ENCODE measurements at places on chromosomes 1 and 21.

GRCh38 chr1:204146965-204147364, 4.9 kb downstream of the ETNK2 start:
- no peaks in the 10 kb centered on the region for H3K36me3 ChIP-seq
- peaks cover 33% of the 10 kb centered on the region for H3K27me3 ChIP-seq

DNA sequence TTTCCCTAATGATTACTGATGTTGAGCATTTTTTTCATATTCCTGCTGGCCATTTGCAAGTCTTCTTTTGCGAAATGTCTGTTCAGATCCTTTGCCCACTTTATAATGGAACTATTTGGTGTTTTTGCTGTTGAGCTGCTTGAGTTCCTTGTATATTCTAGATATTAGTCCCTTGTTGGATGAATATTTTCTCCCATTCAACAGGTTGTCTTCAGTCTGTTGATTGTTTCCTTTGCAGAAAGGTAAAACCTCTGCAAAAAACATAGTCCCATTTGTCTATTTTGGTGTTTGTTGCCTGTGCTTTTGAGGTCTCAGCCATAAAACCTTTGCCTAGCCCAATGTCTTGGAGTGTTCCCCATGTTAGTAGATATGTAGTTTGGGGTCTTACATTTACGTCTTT, 78.0 kb upstream of the GUCA2B start:
- DNase-seq, result no peak
- H3K27me3 ChIP-seq, result peaks cover 34% of the 10 kb centered on the region
- H3K36me3 ChIP-seq, result no peaks in the 10 kb centered on the region
- no peak overlapping the region for H3K27ac ChIP-seq
- no peaks in the 10 kb centered on the region for H3K4me1 ChIP-seq
- H3K4me3 ChIP-seq, result no peak overlapping the region

GRCh38 chr1:57172040-57172439, 206.2 kb upstream of the C8B start:
- H3K4me3 ChIP-seq, result no peak overlapping the region
- H3K36me3 ChIP-seq, result no peaks in the 10 kb centered on the region
- no peaks in the 10 kb centered on the region for H3K4me1 ChIP-seq
- H3K27ac ChIP-seq, result no peak overlapping the region
- DNase-seq, result no peak

DNA sequence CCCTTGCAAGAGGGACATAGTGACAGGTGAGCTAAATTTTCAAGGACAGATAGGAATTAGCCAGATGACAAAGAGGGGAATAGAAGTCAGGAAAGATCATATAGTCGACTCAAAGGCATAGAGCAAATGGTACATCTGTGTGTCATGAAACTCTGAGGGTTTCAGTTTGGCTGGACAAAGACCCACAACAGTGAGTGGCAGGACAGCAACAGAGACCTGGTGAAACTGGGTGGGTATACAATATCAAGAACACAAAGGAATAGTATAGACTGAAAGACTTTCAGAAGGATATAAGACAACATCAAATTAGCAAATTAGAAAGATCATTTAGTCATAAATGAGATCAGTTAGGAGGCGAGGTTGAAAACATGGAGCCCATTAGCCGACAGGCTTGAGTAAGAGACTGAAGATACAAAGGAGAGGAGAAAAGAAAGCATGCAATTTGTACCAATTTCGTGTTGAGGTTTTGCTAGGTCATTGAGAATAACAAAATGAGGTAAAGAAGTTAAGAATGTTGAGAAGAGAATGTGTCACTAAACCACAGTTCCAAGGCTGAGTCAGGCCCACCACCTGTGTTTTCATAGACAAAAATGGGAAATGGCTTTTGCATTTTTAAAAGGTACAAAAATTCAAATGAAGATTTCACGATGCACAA, 213.8 kb downstream of the HHIPL2 start:
- no peaks in the 10 kb centered on the region for H3K4me1 ChIP-seq
- H3K4me3 ChIP-seq, result no peak overlapping the region
- no peak overlapping the region for H3K27ac ChIP-seq
- DNase-seq, result no peak
- no peaks in the 10 kb centered on the region for H3K36me3 ChIP-seq

DNA sequence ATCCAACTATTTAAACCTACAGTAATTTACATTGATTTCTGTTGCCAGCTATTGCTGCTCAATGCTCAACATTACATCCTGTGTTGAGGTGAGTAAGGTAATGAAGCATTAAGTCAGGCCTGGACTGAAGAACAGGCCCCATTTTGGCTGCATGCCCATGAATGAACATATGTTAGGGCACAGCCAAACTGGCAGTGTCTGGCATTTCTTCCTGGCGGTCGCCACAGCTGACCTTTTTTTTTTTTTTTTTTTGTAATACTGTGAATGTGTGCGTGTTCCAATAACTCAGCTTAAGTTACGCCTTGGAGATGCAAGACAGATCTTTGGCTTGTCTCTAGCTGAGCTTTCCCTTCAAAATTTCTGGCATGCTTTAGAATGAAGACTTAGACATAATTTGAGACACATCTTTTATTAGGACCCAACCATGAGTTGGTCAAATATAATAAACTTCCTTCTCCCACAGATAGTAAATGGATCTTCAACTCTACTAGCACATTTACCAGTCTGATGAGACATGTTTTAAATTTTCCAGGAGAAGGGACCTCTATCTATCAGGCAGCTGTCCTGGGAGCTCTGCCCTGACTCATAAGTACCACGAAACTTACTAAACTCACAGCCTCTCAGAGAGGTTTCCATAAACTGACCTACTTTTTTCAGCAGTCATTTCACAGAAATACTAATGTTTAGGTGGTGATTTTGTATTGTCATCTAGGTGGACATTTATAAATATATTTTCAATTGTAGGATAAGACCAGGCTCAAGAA, 341.1 kb upstream of the RUNX1 start:
- no peak for DNase-seq
- no peaks in the 10 kb centered on the region for H3K36me3 ChIP-seq
- H3K27ac ChIP-seq, result no peak overlapping the region
- H3K4me1 ChIP-seq, result no peaks in the 10 kb centered on the region

DNA sequence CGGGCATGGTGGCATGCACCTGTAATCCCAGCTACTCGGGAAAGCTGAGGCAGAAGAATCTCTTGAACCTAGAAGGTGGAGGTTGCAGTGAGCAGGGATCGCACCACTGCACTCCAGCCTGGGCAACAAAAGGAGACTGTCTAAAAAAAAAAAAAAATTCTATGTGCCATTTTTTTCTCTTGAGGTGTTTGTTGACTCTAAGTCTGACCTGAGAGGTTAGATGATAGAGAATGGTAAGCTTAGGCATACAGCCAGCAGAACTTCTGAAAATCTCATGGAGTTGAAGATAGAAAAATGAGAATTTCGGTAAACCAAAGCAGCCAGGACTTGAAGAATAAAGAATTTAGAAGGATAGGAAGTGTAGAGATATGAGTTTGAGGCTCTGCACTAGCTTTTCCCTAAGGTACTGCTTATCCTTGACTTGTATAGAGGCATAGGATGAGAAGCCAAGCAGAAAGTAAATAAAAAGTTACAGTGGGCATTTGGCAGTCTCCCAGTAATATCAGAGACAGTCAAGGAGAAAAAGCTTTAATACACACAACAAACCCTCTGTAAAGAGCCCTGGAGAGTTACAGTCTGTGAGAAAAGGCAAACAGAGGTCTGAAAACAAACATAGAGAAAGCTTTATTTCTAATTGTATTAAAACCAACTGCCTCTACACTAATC, 24.3 kb downstream of the F13B start:
- no peak overlapping the region for H3K4me3 ChIP-seq
- H3K4me1 ChIP-seq, result peaks cover 3% of the 10 kb centered on the region
- no peak overlapping the region for H3K27ac ChIP-seq
- no peak for DNase-seq
- H3K27me3 ChIP-seq, result no peaks in the 10 kb centered on the region
- H3K36me3 ChIP-seq, result no peaks in the 10 kb centered on the region

- no peaks in the 10 kb centered on the region for H3K36me3 ChIP-seq
- H3K4me1 ChIP-seq, result no peaks in the 10 kb centered on the region
- no peak overlapping the region for H3K27ac ChIP-seq
Observed at GRCh38 chr1:53393325-53393792, 65.5 kb upstream of the LRP8 start.

DNA sequence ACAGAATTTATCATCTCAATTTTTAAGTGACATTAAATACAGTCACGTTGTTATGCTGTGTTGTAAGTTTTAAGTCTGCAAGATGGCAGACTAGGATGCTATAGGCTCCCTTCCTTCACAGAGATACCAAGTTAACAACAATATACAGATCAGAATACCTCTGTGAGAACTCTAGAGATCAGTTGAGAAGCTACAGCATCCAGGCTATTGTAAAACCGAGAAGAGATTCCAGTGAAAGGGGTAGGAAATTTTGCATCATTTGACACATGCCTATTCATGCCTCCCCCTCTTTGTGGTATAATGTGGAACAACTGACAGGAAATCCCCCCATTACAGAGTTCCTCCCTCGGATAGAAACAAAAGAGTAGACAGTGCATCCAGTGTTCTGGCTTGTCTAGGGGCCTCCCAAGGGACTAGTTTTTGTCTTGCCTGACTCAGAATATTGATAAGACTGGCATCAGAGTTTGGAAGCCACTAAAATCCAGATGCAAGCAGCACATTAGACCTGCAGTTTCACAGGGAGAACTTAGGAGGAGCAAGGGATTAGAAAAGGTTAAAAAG, 80.6 kb downstream of the LBR start:
- no peaks in the 10 kb centered on the region for H3K36me3 ChIP-seq
- H3K4me1 ChIP-seq, result no peaks in the 10 kb centered on the region
- no peak overlapping the region for H3K4me3 ChIP-seq
- DNase-seq, result no peak
- H3K27me3 ChIP-seq, result peaks cover 8% of the 10 kb centered on the region
- no peak overlapping the region for H3K27ac ChIP-seq

- DNase-seq, result peak; percentile 57
- no peaks in the 10 kb centered on the region for H3K36me3 ChIP-seq
- H3K27ac ChIP-seq, result no peak overlapping the region
- no peaks in the 10 kb centered on the region for H3K27me3 ChIP-seq
Observed at GRCh38 chr1:44237721-44238457, 24.6 kb downstream of the DMAP1 start.

DNA sequence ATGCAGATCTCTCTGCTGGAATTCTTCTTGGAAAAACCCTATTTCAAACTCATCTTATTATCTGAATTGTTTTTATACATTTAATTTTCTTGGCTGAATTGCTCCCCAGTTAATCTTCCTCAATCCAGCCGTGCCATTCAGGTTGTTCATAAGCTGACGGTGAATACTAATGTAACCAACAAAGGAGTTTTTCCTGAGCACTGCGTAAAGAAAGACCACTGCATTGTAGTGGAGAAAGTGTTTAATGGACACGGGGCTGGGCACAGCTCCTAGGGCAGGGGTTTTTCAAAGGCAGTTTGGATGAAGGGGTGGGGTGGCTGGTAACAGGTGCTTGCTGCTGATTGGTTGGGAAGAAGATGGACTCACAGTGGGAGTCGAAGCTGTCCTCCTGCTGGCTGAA, 820.3 kb downstream of the ADGRL2 start:
- no peaks in the 10 kb centered on the region for H3K4me1 ChIP-seq
- H3K27ac ChIP-seq, result no peak overlapping the region
- H3K27me3 ChIP-seq, result no peaks in the 10 kb centered on the region
- DNase-seq, result no peak

DNA sequence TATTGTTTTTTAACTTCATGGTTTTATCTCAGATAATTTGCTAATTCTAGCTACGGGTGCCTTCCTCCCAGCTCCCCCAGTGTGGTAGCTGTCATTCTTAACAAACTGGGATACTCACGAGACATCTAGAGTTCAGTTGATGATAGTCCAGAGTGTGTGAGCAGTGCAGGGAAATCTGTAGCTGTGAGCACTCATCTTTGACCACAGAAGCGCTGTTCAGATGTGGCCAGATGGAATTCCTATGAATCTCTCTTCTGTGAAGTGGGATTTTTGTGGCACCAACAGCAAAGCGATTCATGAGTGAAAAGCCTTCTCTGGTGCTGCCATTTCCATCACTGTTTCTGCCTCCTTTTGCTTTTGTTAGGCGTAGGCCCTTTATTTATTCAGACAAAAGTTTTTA, 125.1 kb downstream of the NFIA start:
- H3K27me3 ChIP-seq, result peaks cover 5% of the 10 kb centered on the region
- no peaks in the 10 kb centered on the region for H3K36me3 ChIP-seq
- no peak for DNase-seq
- H3K4me1 ChIP-seq, result no peaks in the 10 kb centered on the region

DNA sequence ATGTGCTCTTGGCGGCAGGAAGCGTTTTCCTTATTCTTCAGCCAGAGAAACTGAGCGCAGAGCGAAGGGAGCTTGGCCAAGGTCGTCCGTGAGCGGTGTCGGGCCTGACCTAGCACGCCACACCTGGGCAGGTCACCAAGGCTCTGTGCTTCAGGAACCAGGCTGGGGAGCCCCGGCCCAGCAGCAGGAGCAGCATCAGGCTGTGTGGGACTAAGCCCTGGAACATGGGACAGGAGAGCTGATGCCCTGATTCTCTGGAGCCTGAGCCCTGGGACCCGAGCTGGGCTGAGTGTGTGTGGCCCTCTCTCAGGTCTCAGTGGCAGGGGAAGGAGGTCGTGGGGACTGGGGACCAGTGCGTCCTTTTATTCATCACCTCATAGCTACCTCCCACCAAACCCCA, 65.2 kb upstream of the ABCG1 start:
- peaks cover 35% of the 10 kb centered on the region for H3K27me3 ChIP-seq
- H3K4me3 ChIP-seq, result no peak overlapping the region
- no peaks in the 10 kb centered on the region for H3K4me1 ChIP-seq
- no peaks in the 10 kb centered on the region for H3K36me3 ChIP-seq

- no peaks in the 10 kb centered on the region for H3K36me3 ChIP-seq
- no peak for DNase-seq
- no peaks in the 10 kb centered on the region for H3K4me1 ChIP-seq
- no peak overlapping the region for H3K4me3 ChIP-seq
- no peak overlapping the region for H3K27ac ChIP-seq
Observed at GRCh38 chr1:11874258-11874562, 15.5 kb upstream of the NPPB start.

DNA sequence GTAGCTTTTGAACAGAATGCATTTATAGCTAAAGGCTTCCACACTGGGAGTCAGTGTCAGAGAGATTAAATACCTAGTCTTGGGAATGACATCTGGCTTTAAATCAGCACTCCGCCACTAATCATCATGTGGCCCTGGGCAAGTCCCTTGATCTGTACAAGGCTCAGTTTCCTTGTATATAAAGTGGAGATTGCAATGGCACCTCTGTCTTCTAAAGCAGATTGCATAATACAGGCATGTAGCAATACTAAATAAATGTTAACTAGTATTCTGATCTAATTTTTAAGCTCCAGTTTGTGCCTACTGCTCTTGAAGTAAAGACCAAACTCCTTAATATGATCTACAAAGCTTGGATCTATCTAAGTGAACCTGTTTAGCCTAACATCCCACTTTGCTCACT, 249.4 kb downstream of the PLPP3 start:
- H3K36me3 ChIP-seq, result no peaks in the 10 kb centered on the region
- no peak overlapping the region for H3K4me3 ChIP-seq
- no peak overlapping the region for H3K27ac ChIP-seq
- no peaks in the 10 kb centered on the region for H3K27me3 ChIP-seq
- H3K4me1 ChIP-seq, result no peaks in the 10 kb centered on the region
- no peak for DNase-seq

DNA sequence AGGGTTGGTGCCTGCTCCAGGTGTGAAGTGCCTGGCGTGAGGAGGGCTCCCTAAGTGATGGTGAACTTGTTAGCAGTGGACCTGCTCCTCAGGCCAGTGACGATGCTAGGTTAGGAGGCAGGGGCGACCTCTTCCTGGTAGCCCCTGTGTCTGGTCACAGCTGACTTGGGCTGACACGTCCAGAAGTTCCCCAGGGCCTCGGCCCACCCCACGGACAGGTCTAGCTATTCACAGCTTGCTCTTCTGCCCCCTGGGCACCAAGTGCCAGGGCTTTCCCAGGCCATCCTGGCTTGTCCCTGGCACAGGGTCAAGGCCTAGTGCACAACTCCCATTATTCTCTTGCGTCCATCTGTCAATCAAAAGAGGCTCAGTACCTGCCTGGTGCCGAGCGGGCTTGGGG, 10.9 kb upstream of the C1orf167 start:
- peaks cover 28% of the 10 kb centered on the region for H3K4me1 ChIP-seq
- peaks cover 8% of the 10 kb centered on the region for H3K36me3 ChIP-seq
- H3K27me3 ChIP-seq, result peaks cover 19% of the 10 kb centered on the region
- peak overlapping the region; percentile 37 for H3K27ac ChIP-seq
- no peak overlapping the region for H3K4me3 ChIP-seq

Data from activated naive CD4-positive, alpha-beta T cell treated with anti-CD3 and anti-CD28 coated beads, Interleukin-2, amount 10 ng/mL, durations not matched to agents 7 days and 5 days (primary cell).